ENCODE measurements at places on chromosomes 12 and 14.

GRCh38 chr12:114726092-114726710 lies 42.2 kb upstream of the TBX3 start:
- no peak for DNase-seq

DNA sequence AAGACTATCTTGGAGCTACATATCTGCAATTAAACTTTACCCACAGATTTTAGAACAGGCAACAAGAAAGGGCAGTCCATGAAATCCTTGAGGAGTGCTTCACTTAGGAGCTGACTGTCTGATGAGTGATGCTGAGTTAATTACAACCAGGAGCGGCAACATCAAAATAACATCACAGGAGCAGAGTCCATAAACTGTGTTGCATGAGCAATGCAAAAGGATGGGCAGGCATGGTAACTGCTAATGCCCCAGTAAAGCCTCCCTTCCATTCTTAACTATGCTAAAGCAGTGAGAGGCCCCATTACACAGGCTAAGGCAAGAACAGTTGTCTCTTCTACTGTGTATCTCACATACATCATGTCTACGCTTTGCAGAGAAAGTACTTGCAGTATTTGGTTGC lies 156.6 kb downstream of the PAX9 start:
- no peak for DNase-seq

DNA sequence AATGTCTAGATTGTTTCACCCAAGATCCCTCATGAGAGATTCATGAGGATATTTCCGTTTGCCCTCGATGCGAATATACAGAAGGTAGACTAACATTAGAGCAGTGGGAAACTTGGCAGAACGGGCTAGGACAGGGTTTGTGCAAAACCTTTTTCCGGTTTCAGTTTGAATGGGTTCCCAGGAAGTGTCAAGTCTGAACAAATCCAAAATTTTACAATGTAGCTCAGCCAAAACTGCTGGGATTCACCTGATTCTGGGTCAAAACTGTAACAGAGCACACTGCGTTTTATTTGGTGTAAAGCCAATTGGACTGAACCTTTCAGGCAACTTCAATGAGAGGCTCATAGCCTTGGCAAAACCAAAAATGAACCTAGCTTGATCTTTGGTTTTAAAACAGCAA lies 337.8 kb upstream of the DIO2 start:
- DNase-seq, result no peak

DNA sequence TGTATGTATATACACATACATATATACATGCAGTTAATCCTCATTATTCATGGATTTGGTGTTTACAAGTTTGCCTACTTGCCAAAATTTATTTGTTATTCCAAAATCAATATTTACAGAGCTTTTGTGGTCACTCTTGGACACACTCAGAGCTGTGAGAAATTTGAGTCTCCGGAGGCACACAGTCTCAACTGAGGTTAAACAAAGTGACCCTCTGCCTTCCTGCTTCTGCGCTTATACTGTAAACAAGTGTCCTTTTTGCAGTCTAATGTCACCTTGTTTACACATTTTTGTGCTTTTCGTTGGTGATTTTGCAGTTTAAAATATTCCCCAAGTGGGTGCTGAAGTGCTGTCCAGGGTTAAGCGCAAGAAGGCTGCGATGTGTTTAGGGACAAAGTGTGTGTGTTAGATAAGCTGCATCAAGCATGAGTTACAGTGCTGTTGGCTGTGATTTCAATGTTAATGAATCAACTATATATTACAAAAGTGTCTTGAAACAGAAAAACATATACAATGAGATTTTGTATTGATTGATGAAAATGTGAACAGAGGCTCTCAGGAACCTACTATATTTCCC lies 13.1 kb upstream of the LTA4H start:
- no peak for DNase-seq

DNA sequence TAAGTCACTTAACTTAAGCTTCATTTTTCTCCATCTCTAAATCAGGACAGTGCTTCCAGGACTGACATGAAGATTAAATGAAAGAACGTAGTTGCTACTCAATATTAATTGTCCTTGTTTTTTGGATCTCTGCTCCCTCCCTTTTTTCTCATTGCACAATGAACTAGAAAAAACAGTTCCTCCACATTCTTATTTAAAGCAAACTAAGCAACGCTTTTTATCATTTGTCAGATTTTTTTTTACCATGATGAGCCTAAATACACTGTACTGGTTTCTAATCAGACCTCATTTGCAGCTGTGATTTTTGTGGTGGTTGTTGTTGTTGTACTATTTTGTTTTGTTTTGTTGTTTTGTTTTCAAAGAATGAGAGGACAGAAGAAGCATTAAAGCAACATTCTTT lies 23.2 kb upstream of the PARP11 start:
- DNase-seq, result no peak
